ENCODE measurements at places on chromosomes 2 and 18.

GRCh38 chr2:60560734-60561644 is 7.5 kb upstream of the BCL11A start:
- DNase-seq: peak; percentile 38

DNA sequence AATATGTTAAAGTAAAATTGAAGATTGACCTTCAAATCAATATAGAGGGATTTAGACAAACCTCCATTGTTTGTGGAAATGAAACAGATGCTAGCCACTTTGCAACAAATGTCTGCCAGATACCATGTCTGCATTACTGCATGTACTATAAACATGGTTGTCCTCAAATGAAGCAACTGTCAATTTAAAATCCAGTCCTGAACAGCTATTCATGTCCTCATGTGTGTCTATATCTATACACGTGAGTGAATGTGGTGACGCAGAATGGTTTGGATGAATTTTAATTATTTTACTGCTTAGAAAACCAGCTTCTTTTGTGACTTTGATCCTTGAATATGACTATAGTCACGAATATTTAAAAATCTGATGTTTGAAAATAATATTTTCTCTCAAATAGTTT is 71.5 kb downstream of the NYAP2 start:
- no peak for DNase-seq

DNA sequence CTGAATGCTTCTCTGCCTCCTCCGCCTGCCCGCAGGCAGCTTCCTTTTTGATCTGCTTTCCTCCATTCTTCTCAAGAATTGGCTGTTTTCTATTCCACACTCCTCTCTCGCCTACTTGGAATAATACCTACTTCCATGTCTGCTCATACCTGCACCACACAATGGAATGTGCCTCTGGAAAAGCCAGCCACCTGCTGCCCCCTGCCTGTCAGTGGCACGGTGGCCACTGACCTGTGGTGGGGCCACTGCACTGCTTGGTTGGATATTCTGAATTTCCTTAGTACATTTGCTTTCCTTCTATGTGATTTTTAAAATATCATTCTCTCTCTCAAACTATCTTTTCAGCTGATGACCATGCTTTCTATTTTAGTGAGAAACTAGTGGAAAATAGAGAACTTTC is 406.9 kb downstream of the DCDC2C start:
- no peak for DNase-seq

DNA sequence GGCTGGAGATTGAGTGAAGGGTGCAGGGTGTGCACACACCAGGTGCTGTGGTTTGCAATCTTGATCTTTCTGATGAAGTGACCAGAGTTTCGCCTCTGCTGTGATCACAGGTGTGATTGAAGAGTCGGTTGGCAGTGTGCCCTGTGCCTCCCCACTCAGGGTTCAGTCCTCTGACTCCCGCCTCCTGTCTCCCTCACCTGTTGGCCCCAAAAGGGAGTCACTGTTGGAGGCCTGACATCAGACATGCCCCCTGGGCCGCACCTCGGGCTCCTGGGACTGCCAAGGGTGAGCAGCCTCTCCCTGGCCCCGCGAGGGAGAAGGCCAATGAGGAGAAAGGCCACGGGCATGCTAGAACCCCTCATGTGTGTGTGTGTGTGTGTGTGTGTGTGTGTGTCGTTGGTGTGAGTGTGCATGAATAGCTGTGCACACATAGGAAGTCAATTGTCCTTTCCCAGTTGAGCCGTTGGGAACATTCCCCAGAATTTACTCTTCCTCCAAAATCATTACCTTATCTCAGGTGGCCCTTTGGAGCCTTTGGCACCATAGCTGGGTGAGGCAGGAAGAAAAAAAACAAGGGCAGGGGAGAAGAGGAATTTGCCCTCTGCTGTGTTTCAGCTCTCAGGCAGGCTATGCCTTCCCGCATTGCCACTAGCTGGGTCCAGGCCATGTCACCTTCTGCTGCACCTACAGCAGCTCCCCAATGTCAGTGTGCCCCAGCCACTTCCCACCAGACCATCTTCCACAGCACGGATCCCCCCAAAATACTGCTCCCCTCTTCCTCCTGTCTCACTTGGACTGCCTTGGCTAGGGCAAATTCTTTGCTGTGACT is 78.1 kb upstream of the LAPTM4A start:
- no peak for DNase-seq

DNA sequence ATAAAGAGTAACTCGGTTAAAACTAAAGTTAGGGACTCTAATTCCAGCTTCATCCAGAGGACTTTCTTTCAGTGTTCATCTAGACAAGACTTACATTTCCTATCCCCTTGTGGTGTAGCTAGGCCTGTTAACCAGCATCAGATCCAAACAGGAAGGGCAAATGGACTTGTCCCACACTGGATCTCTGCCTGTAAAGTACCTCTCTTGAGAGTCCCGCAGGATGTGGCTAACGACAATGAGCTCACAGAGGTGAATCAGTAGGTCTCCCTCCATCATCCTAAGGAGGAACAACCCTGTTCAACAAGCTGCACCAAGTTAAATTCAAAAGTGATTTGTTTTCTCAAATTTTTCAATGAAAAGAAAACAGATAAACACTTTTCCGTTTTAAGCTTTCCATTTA is 412.3 kb upstream of the RGPD4 start:
- no peak for DNase-seq

GRCh38 chr2:237474931-237475703 is 11.9 kb upstream of the MLPH start:
- DNase-seq: peak; percentile 46

DNA sequence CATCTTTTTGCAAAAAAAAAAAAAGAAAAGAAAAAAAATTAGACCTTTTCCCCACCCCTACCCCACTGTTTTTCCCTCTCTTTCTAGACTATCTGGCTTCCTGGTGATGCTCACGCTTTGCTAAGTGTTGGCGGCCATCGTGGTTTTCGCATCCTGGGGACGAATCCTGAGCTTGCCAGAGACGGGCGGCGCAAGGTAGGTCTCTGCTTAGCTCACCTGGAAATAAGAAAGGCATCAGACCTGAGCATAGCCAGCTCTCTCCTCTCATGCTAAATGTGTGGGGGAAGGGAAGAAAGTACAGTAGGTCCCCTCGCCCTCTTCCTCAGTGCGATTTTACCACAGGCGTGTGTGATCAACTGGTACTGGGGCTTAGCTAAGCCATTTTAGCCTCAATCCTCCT is 90.5 kb downstream of the KLHL29 start:
- DNase-seq: no peak

DNA sequence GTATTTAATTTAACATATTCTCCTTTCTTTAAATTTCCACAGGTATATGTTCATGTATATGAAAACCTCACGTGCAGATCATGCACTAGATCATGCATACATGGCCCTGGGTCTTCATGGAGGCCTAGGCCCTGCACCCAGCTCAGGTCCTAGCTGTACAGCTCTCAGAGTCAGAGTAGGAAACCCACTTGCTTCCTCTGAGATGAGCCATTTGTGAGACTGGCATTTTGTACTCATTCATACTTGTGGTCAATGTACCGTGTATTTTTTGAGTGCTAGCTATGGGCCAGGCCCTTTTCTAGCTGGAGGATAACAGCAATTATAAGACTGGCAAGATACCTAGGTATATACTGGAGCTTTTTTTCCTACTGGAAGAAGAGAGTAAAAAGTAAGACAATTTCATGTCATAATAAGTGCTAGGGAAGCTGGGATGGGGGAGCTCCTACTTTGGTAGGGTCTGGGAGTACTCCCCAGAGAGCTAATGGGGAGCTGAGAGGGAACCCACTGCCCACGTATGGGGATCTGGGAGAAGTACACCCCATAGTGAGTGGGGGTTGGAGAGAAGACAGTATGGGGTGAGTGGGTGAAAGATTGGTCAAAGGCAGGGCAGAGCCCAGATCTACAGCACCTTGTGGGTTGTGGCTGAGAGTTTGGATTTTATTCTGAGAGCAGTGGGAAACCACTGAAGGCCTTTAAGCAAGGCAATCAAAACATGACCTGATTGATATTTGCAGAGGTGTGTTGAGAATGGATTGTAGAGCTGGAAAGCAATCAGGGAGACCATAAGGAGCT is 72.0 kb downstream of the POLE4 start:
- no peak for DNase-seq

DNA sequence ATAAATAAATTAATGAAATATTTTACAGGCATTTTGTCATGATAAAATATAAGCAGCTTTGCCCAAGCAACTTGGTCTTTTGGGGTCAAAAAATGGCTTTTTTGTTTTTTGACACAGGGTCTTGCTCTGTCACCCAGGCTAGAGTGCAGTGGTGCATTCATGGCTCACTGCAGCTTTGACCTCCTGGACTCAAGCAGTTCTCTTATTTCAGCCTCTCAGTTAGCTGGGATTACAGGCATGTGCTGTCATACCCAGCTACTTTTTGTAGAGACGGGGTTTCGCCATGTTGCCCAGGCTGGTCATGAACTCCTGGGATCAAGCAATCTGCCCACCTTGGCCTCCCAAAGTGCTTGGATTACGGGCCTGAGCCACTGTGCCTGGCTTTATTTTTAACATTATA is 51.0 kb downstream of the ABI2 start:
- no peak for DNase-seq

DNA sequence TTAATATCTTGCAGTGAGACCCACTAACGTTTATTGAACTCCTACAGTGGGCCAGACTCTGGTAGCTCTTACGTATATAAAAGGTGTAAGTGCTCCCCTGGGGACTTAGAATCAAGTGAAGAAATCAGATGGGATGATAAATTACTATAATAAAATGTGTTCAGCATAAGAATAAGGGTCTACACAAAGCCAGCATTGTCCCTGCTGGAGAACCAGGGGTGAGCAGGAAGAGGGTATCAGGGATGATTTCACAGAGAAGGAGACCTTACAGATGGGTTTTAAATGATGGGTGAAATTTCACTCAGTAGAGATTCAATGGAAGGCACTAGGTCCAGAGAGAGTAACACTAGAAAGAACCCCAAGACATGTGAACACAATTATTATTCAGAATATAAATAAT is 20.7 kb downstream of the NRXN1 start:
- DNase-seq: no peak

GRCh38 chr18:53796040-53796729 is 428.3 kb downstream of the MBD2 start:
- DNase-seq: no peak

DNA sequence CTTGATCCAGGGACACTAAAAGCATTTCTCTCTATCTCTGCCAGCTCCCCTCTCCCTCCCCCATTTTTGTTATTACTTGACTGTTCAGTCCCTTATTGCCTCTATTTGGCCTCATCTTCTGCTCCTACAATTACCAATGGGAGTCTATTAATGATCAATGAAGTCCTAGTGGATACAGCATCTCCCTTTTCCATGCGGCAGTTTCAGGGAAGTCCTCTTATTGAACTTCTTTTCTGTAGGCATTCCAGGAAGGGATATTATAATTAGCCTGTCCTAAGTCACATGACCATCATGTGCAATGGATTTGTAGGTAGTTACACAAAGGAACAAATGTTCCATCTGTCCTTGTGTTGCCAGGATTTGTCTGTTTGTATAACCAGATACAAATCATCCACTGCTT is 495.1 kb upstream of the CNTNAP5 start:
- DNase-seq: no peak

DNA sequence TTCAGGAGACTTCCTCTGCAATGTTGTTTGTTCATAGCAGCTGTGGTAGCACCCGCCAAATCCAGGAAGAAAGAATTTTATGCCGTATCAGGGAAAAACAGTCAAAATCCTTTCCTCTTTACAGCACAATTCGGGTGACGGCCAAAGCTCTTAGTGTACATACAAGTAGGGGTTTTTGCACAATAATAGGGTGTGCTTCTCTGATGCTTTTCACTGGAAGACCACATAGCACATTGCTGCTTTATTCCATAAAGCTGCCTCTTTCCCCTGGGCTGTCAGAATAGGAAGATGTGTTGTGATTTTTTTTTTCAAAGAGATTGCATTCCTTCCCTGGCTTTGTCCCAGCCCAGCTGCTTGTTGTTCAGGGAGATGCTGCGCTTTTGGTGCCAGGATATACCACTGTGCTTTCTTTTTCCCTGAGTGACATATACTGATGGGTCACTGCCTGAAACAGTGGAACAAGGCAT is 27.2 kb upstream of the LANCL1 start:
- DNase-seq: peak; percentile 4

GRCh38 chr18:11826836-11827235 is 24.4 kb upstream of the CHMP1B start:
- DNase-seq: no peak

GRCh38 chr2:150135223-150135883 is 352.1 kb downstream of the RND3 start:
- DNase-seq: no peak

DNA sequence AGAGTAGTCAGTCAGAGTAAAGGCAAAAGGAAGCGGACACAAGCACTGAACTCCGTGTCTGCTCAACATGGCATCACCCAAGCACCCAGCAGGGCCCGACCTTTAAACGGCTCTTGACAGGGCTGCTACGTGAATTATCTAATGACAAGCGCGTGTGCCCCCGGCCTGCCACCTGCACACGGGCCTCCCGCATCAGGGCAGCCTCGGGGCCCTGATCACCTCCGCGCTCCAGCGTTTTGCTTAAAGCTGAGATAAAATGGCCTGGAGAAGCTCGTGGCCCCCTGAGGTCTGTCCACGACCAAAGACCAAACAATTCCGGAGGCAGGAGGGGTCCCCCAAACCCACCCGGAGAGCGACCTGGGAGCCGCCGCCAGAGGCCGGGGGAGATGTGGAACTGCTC is 376 bp downstream of the NDUFA10 start:
- DNase-seq: no peak

- no peak for DNase-seq
Measured at GRCh38 chr2:226882606-226883005, 46.8 kb downstream of the RHBDD1 start.

DNA sequence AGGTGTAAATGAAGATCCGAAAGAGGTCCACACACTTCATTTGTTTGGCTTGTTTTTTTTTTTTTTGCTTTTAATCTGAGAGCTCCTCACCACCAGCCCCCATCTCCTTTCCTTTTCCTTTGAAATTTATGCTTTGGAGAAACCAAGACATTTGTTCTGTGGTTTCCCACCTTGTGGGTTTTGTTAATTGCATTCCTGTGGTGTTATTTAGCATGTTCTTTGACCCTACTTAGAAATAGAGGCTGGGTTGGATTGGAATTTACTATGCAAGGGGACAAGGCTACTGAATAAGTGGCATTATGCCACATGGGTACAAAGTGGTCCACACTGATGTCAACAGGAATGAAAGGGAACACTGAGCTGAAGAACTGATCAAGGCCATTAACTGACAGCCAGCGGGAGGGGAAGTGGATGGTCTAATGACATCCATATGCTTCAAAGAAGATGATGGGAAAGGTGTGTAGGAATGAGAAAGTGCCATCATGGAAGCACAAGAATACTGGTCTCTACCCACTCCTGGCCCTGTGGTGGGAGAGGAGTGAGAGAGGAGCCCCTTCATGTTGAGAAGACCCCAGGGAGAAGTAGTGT is 8.9 kb downstream of the CCL20 start:
- no peak for DNase-seq

DNA sequence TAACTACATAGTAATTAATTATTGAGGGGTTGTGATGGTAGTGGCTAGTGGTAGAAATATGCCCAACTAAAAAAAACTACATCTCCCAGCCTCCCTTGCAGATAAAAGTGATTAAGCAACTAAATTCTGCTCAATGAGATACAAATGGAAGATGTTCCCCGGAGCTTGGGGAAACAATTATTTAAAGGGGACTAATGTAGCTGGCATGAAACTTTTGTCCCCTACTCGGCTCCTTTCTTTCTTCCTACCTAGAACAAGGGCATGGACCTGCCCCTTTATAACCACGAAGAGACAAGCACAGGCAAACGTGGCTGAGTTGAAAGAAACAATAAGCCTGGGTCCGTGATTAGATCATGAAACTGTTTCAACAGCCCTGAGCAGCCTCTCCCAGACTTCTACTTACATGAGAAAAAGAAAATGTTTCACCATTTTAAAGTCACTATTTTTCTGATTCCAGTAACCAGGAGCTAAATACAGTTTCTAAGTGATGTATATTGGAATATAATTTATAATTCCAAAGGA is 236.9 kb downstream of the SCG2 start:
- no peak for DNase-seq

GRCh38 chr2:177154809-177155208 is 57.8 kb upstream of the HNRNPA3 start:
- no peak for DNase-seq
